Stimulated activated CD4-positive, alpha-beta T cell treated with anti-CD3 and anti-CD28 coated beads, Interleukin-4, amount 100 ng/mL, for 48 hours (primary cell): ENCODE measurements at places on chromosomes 4 and X.

DNA sequence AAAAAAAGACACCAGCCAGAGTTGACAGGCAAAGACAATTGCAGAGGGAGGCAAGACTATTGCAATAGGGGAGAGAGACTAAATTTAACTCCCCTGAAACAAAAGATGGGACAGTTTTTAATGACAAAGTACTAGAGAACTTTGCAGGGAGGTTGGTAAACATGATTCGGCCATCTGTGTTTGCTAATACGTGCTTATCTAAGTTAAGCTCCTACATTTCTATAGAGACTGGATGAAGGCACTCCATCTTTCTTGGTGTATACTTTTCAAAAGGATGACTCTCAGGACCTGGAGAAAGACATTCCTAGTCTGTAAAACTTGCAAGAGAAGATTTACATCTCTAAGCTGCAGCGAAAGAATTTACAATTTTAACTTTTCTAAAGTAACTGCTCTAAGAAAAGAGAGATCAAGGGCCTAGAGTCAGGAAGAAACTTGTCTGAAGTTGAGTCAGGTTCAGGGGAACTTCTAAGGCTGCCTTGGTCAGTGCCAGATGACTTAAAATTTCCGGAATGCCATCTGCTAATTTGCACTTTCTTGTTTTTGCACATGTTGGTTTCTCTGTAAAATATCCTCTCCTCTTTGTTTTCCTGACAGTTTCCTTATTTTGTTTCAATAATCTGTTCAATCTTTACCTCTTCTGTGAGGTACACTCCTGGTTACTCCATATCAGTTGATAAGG, 10.6 kb downstream of the ADAM29 start:
- no peak for DNase-seq

DNA sequence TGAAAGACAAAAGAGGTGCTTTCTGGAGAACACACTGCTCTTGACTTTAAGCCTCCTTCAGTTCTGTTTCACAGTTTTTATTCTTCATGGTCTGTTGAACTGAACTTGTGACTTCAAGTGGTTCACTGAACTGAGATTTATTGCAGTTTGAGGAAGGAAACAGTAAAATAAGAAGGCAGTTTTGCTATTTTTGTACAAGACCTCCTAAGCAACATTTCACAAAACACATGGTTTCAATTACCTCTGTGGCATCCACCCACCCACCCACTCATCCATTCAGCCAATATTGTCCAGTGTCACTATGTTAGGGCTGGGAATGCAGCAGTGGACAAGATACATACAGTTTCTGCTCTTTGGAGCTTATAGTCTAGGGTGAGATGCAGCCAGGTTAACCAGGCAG, 131.3 kb downstream of the IL1RAPL2 start:
- no peak for DNase-seq

DNA sequence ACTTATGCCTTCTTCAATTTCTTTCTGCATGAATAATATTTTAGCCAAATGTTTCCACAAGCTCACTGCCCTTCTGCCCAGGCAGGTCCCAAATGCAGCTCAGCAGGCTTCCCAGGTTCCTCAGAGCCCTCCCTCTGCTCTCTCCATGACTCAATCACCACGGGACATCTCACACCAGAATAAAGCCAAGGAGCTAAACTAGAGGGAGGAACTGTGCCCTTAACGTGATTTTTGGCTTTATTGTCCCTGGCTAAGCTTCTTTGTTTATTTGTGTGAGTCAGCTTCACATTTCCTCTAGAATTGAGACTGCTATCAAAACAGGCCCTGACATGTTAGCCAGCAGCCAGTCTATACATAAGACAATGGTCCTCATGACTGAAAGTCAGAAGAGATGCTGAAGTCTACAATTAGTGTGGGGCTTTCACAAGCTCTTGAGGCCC, 186.4 kb upstream of the GALNT7 start:
- DNase-seq = no peak

GRCh38 chrX:24055043-24055356, 244 bp downstream of the EIF2S3 start:
- no peak for DNase-seq

DNA sequence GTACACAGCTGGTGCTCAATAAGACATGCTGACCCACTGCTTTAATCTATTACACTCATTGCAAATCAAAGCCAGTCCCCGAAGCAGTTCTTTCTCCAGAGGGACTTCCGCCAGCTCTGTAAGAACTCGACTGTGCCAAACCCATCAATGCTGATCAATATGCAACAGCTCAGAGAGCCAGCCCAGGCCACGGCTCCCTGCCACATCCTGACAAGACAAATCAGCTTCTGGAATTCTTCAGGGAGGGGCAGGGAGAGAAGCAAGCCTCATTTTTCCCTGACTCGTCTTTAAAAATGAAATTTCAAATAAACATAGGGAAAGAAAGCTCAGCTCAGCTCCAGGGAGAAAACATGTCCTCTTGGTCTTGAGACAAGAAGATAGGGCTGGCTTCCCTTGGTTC, 5.3 kb upstream of the ADRA2C start:
- no peak for DNase-seq

DNA sequence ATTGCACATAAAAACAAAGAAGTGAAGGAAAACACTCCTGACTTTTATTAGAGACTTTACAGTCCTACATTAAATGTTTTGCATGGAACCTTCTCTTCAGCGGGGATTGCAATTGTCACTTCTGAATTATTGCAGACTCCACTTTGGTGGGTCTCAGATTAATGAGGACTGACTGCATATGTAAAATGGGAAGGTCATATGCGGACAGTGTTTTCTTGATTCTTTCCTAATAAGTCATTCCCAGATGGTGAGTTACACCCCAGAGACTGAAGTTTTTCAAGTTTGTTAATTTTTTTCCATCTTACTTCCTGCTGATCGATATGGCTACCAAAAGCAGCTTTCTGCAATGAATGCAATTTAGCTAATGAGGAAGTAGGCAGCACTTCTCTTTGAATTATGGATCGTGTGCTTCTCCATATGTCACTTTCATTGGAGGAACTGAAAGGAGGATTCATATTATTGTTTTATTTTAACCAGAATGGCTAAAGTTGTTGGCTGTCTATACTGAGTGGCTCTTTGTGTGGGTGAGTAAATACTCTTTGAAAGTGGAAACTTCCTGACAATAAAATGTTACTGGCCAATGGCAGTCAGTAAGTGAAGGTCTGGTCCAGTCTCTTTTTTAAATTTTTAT, 119.3 kb upstream of the CLNK start:
- no peak for DNase-seq

GRCh38 chr4:165662341-165662740, 210.7 kb upstream of the TLL1 start:
- no peak for DNase-seq

- DNase-seq = no peak
These were observed 183.6 kb downstream of the MGST2 start for GRCh38 chr4:139849219-139849618.

DNA sequence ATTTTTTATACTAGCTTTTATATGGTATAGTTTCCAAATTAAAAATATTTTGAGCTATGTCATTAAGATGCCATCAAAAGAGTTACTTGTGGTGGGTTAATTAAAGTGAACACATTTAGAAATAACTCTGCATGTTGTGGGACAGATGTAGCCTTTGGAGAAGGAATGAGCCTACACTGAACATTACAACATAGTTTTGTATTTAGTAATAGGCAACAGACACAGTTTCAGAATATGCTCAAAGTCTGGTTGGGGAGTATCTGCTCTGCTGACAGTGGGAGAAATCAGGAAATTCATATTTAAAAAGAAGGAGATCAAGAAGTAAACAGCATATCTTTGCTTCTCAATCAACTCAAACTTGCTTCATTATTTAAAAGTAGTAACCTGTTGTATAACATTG, 23.7 kb downstream of the EMCN start:
- DNase-seq = no peak

GRCh38 chrX:71111921-71112431, 599 bp upstream of the IL2RG start:
- DNase-seq = no peak

DNA sequence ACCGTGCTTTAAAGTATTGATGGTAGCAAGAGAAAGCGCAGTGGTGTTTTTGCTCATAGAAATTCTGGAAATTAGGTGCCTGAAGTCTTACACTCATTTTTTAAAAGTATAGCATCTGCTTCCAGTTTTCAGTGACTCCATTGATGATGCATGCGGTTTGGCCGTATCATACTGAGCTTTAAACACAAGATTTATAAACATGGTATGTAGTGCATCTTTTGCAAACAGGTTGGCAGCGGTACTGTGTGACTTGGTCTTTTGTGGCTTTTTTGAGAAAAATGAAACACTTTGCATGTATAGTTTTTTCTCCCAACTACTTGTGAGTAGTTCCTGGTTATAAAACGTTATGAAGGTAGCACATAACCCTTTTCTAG, 2.0 kb downstream of the DDX3X start:
- no peak for DNase-seq
